ENCODE measurements at places on chromosomes 2 and 18. TPM values are rescaled to one million over a fixed set of nuclear protein-coding genes. Genes with fewer than 3 reads are reported as not detected.

DNA sequence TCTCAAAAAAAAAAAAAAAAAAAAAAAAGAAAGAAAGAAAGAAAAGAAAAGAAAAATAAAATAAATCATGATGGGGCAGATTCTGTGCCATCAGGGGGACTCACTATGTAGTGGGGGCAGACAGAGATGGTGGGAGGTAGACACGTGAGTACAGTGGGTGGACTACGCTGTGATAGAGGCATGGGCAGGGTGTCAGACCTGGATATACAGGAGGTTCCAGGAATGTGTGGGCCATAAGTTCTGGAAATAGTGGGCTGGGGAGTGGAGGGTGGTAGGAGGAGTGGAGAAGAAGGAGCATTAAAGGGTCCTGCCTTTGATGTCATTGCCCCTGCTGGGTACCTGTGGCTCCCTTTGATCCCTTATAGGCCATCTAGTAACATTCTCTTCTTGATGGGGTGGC lies 8.8 kb upstream of the WNT6 start:
- DNase-seq, result no peak

GRCh38 chr2:203599509-203599908 lies 64.4 kb upstream of the RAPH1 start:
- no peak for DNase-seq

DNA sequence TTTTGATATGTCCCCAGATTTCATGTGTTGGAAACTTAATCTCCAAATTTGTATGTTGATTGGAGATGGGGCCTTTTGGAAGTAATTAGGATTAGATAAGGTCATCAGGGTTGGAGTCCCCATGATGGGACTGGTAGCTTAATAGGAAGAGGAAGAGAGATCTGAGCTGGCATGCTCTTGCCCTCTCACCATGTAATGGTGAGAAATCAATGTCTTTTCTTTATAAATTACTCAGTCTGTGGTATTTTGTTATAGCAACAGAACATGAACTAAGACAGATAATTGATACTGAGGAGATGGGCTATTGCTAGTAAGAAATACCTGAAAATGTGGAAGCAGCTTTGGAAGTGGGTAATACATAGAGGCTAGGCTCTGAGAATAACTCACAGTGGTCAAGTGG lies 48.0 kb downstream of the CDC42EP3 start:
- DNase-seq, result no peak

GRCh38 chr2:115443539-115444185 lies 1001.2 kb downstream of the DPP10 start:
- no peak for DNase-seq

DNA sequence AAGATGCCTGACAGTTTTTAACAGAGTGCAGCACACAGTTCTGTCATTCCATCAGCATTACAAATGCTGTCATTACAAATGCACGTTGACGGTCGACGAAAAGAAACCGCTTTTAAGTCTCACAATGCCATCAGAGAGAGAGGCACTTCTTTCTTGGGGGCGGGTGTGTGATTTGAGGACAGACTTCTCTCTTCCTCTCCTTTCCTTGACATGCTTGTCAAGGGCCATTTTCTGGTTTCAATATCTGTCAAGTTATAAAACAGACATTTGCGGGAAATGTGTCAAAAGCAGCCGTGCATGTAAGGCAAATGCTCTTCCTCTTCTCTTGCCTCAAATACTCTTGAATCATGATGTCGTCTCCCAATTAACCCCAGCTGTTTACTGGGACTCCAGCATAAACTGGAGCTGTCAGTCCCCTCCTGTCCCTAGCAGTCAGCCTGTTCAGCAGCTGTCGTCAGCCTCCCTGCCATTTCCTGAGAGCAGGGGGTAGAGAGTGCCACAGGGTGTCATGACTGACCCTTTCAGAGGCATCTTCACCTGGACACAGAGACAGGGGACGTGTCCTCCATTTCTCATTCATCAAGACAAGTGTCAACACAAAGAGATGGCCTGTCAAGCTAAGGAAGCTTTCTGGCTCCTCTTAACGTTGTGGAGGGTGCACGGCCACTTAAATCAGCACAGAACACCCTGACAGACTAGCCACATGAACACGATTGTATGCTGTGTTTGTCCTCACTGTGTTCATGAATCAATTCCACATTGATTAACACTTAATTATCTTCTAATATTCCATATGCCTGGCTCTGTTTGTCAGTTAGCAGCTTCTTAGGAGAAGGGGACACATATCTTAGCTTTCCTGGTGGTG lies 305.4 kb upstream of the RAB6C start:
- DNase-seq, result no peak

The ACMSD gene
- total RNA-seq, result not detected

The TRABD2A gene
- 3.1 TPM for total RNA-seq

The COL4A4 gene
- total RNA-seq, result 14.0 TPM

DNA sequence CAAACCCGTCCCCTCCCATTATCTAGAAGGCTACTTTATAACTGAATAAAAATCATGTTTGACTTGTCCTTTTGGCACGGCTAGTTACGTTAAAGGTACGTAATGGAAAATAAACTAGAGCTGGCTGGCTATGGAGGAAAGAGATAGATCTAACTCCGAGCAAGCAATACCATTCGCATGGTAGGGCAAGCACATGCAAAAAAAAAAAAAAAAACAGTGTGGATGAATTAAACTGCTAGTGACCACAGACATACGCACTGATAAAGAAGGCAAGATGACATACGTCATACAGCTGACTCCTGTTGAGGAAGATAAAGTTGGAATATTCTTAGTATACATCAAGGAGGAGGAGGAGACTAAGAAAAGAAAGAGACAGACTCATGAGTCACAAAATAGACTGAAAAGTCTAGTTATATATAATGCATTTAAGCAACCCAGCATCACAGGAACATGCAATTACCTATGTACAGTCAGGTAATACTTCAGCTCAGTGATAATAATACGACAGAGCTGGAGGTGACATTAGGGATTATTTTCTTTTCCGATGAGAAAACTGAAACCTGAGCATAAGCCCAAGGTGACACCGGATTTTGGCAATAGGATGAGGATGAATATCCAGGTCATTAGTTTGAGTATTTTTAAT lies 37.9 kb upstream of the NARS1 start:
- DNase-seq, result peak; percentile 50

The COQ10B gene
- 18.3 TPM for total RNA-seq

DNA sequence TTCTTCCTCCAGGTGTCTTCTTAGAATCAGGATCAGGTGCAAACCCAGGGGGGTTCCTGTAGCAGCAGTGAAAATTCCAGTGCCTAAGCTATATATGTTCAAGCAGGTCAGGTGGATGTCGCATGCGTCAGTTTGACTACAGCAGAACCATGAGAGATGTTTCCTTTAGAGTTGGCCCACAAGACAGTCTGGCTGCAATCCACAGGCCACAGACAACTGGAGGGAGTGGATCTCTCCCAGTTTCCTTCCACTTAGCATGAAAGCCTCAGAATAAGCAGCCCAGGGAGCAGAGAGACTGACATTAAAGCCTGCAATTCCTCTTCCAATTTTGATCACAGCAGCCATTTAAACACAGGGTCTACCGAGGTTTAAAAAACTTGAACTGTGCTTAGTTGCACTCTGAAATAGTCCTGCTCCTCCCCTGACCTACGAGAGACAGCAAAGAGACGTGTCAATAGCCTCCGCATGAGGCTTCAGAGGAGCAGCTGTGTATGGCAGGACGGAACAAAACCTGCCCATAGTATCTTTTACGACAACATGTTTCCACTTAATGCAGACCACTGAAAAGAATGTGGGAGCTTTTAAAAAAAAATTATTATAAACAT lies 988 bp upstream of the KCNE4 start:
- DNase-seq, result peak; percentile 30

DNA sequence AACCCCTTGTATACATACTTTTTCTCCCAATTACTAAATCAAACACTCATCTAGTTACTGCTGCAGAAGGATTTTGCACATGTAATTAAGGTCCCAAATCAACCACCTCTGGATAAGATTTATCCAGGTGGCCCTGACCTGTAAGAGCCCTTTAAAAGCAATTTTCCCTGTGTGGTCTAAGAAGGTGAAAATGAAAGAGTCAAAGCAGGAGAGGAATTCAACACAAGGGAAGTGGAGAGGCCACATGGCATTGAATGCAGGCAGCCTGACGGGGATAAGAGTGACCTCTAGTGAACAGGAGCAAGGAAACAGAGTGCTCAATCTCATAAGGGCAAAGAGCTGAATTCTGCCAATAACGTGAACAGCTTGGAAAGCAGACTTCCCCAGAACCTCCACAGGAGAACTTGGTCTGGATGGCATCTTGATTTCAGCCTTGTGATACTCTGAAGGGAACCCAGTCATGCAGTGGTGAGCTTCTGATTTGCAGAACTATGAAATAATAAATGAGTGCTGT lies 27.2 kb downstream of the PPP3R1 start:
- no peak for DNase-seq

DNA sequence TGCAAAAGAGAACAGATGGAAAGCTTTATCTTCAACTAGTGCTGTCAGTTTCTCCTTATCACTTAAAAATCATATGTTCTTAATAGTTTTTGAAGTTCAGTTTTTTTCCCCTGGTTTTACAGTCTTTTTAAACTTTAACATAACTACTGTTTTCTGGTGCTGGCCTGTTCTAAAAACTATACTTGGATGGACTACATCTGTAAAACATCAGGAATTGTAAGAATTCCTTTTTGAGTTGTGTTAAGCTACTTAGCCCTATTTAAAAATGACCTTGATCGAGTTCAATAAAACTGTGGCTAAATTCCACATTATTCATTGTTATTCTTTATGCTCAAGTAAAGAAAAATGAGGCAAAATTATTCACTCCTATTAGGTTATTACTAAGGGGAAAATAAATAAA lies 397.7 kb downstream of the NUP35 start:
- DNase-seq, result no peak

DNA sequence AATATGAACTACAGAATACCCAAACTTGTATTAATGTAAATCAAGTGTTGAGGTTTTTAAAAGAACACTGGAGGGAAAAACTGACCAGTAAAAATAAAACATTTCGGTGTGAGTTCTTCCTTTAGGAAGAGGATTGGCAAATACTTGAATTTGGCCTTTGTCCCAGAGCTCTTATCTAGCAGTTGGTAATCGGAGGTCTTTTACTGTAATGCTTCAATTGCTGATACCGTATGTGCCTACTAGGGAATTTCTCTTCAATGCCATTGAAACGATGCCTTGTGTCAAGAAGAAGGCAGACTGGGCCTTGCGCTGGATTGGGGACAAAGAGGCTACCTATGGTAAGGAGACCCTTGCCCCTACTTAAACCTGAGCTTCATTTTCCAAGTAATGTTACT lies 4.1 kb downstream of the RRM2 start:
- peak; percentile 91 for DNase-seq

GRCh38 chr2:225667445-225667844 lies 267.9 kb downstream of the NYAP2 start:
- DNase-seq, result no peak

- DNase-seq, result peak; percentile 39
These were observed 412.1 kb upstream of the MYT1L start for GRCh38 chr2:2743164-2743571.

The GCA gene
- total RNA-seq, result 38.7 TPM

DNA sequence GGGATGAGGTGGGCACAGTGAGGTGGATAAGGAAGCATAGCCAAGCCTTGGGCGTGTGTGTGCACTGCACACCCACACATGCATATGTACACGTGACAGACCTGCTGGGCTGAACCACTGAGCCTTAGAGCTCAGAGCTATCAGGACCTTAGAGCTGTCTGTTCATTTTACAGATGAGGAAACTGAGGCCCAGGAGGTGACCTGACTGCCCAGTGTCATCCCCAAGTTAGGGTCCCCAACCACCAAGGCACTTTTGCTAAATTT lies 8.2 kb upstream of the SNED1 start:
- DNase-seq, result no peak

GRCh38 chr2:96715658-96716057 lies 24.2 kb downstream of the LMAN2L start:
- DNase-seq, result no peak

The MAB21L4 gene
- total RNA-seq, result 21.1 TPM
